Mesenchymal stem cell (in vitro differentiated cells and primary cell): ENCODE measurements at places on chromosomes 4 and X.

DNA sequence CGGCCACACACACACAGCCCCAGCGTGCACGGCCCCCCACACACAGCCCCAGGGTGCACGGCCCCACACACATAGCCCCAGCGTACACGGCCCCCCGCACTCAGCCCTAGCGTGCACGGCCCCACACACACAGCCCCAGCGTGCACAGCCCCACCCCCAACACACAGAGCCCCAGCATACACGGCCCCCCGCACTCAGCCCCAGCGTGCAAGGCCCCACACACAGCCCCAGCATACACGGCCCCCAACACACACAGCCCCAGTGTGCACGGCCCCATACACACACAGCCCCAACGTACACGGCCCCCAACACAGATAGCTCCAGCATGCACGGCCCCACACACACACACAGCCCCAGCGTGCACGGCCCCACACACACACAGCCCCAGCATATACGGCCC, 17.6 kb downstream of the GAK start:
- no peak for DNase-seq
- no peak overlapping the region for H3K4me3 ChIP-seq

- DNase-seq, result peak; percentile 4
- no peak overlapping the region for H3K4me3 ChIP-seq
- no peaks in the 10 kb centered on the region for H3K36me3 ChIP-seq
- peaks cover 3% of the 10 kb centered on the region for H3K4me1 ChIP-seq
Measured at GRCh38 chr4:130043732-130044160, 947.8 kb downstream of the C4orf33 start.

- H3K4me1 ChIP-seq, result no peaks in the 10 kb centered on the region
- H3K36me3 ChIP-seq, result no peaks in the 10 kb centered on the region
- no peaks in the 10 kb centered on the region for H3K27me3 ChIP-seq
- no peak overlapping the region for H3K27ac ChIP-seq
- H3K4me3 ChIP-seq, result no peak overlapping the region
- DNase-seq, result no peak
Measured at GRCh38 chr4:123709336-123709735, 312.7 kb downstream of the SPRY1 start.

GRCh38 chr4:181319629-181320028, 923.6 kb upstream of the TENM3 start:
- no peaks in the 10 kb centered on the region for H3K27me3 ChIP-seq
- no peak for DNase-seq
- no peak overlapping the region for H3K27ac ChIP-seq

- no peak overlapping the region for H3K27ac ChIP-seq
- H3K27me3 ChIP-seq, result peaks cover 28% of the 10 kb centered on the region
- no peak overlapping the region for H3K4me3 ChIP-seq
- no peaks in the 10 kb centered on the region for H3K36me3 ChIP-seq
Measured at GRCh38 chrX:111129921-111130320, 33.9 kb downstream of the PAK3 start.

DNA sequence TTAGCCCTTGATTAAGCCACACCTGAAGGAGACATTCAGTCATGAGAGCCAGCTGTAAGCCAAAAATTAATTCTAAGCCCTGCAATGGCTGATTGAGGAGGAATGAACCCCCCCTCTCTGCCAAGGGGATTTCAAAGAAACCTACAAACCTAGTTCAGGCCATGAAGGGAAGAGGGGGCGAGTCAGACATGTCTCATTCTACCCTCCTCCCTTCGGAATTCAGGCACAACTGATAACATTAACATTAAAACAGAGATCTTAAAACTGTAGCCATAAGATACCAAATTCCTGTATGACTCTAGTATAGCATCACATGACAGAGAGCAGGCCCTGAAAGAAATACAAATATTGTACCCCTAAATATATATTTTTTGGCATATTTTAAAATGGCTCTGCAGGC, 40.4 kb upstream of the AFAP1 start:
- no peak overlapping the region for H3K27ac ChIP-seq
- no peak overlapping the region for H3K4me3 ChIP-seq
- no peak for DNase-seq
- peaks cover 3% of the 10 kb centered on the region for H3K27me3 ChIP-seq
- H3K4me1 ChIP-seq, result peaks cover 16% of the 10 kb centered on the region
- peaks cover 3% of the 10 kb centered on the region for H3K36me3 ChIP-seq

DNA sequence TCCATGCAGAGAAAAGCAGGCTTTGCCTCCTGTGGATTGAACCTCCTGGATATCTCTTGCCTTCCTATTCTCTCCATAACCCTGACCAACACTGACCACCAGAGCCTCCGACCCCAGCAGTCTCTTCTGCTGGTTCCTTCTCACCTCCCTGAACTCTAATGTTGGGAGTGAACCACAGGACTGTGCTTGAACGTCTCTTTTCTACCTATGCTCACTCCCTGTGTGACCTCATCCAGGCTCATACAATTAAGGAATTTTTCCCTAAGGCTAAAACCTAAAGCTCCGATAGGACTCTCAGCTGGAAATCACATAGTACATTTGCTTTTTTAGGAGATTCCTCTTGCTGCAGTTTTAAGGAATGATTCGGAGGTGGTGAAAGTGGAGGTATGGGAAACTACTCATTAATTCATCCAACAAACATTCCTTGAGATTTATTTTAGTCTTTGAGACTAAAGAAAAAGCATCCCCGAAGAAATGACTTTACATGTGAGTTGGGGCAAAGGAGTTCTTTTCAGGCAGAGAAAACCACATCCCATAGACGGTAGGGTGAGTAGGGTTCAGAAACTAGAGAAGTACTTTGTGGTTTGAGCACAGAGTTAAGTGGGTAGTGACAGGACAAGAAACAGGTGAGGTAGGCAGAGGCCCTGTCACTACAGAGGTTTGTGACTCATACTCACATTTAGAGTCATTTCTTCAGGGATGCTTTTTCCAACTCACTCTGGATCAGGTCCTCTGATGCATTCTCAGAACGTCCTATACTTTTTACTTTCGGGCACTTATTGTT, 30.8 kb downstream of the NDNF start:
- DNase-seq, result no peak
- H3K4me1 ChIP-seq, result no peaks in the 10 kb centered on the region
- H3K36me3 ChIP-seq, result peaks cover 6% of the 10 kb centered on the region
- no peaks in the 10 kb centered on the region for H3K27me3 ChIP-seq

GRCh38 chr4:38453253-38453881, 210.6 kb upstream of the KLF3 start:
- DNase-seq, result no peak
- H3K27me3 ChIP-seq, result peaks cover 20% of the 10 kb centered on the region
- no peak overlapping the region for H3K4me3 ChIP-seq
- no peak overlapping the region for H3K27ac ChIP-seq
- no peaks in the 10 kb centered on the region for H3K36me3 ChIP-seq

GRCh38 chr4:73345399-73345975, 58.6 kb upstream of the ALB start:
- no peaks in the 10 kb centered on the region for H3K27me3 ChIP-seq
- H3K36me3 ChIP-seq, result no peaks in the 10 kb centered on the region
- H3K27ac ChIP-seq, result peak overlapping the region; percentile 64
- H3K4me1 ChIP-seq, result peaks cover 2% of the 10 kb centered on the region

GRCh38 chrX:16786791-16787735, 797 bp downstream of the TXLNG start:
- no peaks in the 10 kb centered on the region for H3K27me3 ChIP-seq
- no peak for DNase-seq
- H3K27ac ChIP-seq, result no peak overlapping the region
- H3K4me1 ChIP-seq, result no peaks in the 10 kb centered on the region

DNA sequence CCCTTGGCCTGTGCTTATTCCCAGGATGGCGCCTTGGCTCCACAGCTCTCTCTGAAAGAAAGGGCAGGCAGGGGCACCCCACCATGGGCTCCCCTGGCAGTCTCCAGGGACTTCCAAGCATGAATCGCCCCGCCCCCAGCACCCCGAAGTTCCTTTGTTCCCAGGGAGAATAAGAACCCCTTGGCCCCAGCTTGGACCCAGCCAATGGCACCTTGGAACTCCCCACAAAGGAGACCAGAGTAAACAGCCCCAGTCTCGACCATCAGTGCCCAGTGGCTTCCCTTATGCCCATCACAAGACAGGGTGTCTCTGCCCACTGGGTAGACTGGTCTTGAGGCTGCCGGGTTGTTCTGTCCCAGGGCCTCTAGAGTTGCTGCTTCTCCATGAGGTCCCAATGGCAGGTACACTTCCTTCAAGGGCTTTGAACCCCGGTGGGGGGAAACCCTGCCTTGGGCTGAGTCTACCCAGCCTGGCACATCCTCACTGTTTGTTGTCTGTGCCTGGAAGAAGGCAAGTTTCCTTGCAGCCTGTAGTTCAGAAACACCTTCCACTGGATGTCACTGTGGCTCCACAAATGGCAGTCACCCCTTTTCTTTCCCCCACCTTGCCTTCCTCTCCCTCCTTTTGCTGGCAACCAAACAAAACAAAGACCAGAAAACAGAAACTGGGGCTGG, 30.8 kb downstream of the NBDY start:
- H3K27ac ChIP-seq, result no peak overlapping the region
- peaks cover 32% of the 10 kb centered on the region for H3K27me3 ChIP-seq
- H3K4me3 ChIP-seq, result no peak overlapping the region
- DNase-seq, result no peak
- peaks cover 3% of the 10 kb centered on the region for H3K4me1 ChIP-seq

DNA sequence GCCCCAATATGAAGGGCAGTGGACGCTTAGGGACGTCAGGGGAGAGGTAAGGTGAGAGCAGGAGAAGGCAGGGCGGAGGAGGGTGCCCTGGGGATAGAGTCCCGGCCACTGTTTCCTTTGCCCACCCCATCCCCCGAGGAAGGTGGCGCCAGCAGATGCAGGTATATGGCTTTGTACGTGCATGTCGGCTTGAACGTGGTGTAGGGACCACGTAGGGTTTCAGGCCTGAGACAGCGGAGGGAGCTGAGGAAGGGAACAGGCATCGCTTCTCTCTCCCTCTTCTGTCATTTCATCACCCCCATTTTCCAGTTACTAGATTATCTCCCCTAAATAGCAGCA, 97.9 kb downstream of the PHKA2 start:
- peaks cover 18% of the 10 kb centered on the region for H3K4me1 ChIP-seq
- DNase-seq, result no peak
- no peak overlapping the region for H3K4me3 ChIP-seq
- no peak overlapping the region for H3K27ac ChIP-seq
- H3K36me3 ChIP-seq, result no peaks in the 10 kb centered on the region
